ENCODE measurements at places on chromosomes 16 and 17.

DNA sequence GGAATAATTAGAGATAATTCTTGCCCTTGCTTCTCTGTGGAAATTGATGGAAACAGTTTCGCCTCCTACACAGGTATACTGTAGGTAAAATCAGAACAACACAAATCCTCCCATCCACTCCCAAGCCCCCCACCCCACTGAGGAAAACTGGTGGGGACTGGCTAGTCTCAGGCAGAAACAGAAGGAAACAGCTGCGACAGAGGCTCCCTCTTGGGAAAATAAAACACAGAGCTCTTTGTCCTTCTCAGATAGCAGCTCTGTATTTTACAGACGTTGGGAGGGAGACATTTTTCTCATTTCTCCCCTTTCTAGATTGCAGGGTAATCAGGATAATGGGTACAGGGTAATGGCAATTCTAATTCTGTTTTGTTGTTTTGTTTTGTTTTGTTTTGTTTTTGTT is 1.1 kb downstream of the SLFN13 start:
- no peak for DNase-seq

GRCh38 chr16:79327836-79328235 is 272.7 kb downstream of the MAF start:
- DNase-seq, result no peak

- DNase-seq, result no peak
Observed at GRCh38 chr17:4536259-4536741, 18.9 kb downstream of the MYBBP1A start.

DNA sequence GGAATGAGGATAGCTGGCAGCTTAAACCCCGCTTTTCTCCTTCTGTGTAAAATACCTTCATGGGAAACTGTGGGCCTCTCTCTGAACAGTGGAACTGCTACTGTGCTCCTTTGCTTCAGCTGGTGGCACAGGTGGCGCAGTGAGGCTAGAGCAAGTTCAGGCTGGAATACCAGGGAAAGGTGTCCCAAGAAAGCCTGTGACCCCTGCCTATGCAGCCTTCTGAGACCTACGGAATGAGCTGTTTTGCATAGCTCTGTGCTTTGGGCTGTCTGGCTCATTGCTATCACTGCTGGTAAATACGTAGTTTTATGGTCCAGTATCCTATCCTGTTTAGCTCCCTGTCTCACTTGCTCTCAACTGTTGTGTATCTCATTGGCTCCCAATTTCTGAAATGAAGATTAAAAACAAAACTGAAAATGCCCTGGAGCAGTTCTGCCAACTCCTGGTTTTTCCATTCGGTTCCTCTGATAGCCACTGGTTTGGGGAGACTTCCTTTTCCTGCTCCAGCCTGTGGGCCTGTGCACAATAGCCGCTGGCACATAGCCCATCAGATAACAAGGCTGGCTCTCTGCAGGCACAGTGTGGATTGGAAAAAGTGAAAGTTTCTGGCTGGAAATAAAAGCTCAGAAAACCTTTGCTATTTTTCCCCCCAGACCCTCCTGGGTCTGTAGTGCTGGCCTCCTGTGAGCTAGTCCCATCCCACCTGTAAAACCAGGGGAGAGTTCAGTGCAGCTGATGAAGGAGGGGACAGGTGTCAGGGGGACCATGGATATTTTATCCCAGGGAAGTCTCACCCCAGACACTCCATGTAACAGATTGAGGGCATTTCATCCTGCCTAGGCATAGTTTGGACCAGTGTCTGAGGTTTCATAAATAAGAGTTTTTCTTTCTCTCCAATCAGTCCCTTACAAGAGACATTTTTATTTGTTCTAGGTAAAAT is 24.0 kb downstream of the LIMD2 start:
- DNase-seq, result no peak

DNA sequence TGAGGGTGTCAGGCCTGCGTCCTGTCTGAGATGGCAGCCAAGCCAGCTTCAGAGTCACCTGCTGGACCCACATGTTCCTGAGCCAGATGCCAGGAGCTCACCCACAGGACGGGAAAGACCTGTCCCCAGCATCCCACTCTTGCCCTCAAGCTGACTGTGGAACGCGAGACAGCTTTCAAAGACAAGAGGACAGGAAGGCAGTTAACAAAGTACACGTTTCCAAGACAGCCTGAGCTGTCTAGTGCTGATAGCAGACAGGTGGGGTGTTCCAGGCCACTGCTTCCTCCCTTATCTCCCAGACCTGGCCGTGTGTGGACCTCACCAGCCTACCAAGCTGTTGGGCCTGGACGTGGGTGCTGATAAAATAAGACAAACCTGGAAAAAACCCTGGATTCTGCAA is 13.2 kb downstream of the CMTM3 start:
- no peak for DNase-seq

DNA sequence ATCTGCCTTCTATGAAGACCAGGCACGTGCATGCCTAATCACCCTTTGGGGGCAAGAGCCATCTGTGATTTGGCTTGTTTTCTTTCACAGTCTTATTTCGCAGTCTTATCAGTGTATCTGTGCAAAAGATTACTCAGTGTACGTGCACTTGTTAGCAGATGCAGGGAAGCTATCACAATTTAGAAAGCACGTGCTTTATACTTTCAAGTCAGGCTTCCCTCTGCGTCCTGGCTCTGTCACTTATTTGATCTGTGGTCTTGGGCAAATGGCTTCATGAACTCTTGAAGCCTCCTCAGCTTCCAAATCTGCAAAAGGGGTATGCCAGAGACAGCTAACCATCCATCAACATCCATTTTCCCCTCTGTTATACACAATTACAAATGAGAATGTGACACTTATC is 246.4 kb downstream of the XYLT1 start:
- no peak for DNase-seq

GRCh38 chr17:64388961-64389565 is 1.6 kb downstream of the PECAM1 start:
- no peak for DNase-seq

- no peak for DNase-seq
Observed at GRCh38 chr16:17362946-17363345, 107.8 kb downstream of the XYLT1 start.

DNA sequence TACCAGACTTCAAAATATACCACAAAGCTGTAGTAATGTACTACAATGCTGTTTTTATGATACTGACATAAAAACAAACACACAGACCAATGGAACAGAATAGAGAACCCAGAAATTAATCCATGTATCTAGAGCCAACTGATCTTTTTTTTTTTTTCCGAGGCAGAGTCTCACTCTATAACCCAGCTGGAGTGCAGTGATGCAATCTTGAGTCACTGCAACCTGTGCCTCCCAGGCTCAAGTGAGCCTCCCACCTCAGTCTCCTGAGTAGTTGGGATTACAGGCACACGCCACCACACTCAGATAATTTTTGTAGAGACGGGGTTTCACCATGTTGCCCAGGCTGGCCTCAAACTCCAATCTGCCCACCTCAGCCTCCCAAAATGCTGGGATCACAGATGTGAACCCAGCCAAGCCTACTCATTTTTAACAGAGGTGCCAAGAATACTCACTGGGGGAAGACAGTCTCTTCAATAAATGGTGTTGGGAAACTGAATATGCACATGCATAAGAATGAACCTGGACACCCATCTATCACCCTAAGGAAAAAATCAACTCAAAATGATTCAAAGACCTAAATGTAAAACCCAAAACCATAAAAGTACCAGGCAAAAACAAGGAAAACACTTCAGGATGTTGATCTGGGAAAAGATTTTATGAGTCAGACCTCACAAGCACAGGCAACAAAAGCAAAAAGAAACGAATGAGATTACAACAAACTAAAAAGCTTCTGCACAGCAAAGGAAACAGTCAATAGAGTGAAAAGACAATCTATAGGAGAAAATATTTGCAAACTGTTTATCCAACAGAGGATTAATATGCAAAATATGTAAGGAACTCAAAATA is 63.1 kb downstream of the STX8 start:
- DNase-seq, result no peak

- no peak for DNase-seq
Observed at GRCh38 chr16:51919736-51920135, 627.2 kb downstream of the TOX3 start.

DNA sequence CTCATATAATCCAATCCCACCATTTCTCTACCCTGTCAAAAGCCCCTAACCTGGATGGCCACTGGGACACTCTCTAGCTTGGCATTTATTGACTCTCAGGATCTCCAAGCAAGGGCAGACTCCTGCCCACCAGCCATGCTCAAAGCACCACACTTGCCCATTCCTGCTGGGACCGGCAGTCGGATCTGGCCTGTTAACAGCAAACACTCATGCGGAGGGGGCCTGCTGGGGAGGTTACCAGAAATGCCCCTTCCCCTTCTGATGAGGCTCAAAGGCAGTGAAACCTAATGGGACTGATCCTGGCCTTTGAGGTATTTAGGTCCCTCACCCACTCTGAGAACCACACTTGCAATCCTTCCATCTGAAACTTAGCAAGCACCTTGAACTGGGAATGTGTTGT is 6.5 kb upstream of the CCL1 start:
- no peak for DNase-seq

DNA sequence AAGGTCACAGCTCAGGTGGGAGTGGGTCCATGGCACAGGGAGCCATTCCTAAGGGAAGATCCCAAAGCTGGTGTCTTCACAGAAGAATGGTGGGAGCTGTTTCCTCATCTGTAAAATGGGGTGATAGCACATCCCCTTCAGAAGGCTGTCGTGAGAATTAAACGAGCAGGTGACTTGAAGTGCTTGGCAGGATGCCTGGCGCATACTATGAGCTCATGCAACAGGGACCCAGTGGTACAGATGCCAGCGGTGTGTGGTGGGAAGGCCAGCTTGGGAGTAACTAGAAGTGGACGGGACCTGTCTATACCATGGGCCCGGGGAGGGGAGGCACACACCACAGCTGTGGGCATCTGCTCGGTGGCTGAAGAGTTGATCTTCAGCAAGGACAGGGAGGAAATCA is 189.3 kb upstream of the TNRC6C start:
- no peak for DNase-seq

- DNase-seq, result no peak
Observed at GRCh38 chr16:60991886-60992285, 1044.4 kb downstream of the CDH8 start.

GRCh38 chr16:56462064-56462796 is 10.9 kb downstream of the OGFOD1 start:
- DNase-seq, result no peak

- no peak for DNase-seq
Observed at GRCh38 chr16:17002565-17002964, 468.2 kb downstream of the XYLT1 start.

- DNase-seq, result no peak
Observed at GRCh38 chr17:50162466-50163254, 3.1 kb upstream of the SGCA start.

- no peak for DNase-seq
Observed at GRCh38 chr17:75481194-75482068, 25.0 kb downstream of the TMEM94 start.

DNA sequence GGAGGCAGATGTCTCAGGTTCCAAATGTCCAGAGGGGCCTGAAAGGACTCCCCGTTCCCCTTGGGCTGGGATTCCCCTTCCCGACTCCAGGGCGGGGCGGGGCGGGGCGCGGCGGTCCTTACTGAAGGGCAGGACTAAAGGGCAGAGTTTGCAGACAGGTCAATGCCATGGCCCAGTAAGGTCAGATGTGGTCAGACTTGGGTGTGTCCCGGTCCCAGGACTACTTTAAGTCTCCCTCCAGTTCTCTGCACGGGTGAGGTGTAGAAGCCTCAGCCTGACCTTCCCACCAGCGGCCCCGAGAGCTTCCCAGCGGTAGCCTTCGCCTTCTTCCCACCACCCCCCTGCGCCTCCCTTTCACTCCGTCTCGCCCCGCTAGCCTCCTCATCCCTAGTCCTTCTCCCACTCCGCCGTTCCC is 532 bp downstream of the KDM6B start:
- DNase-seq, result no peak
